ENCODE measurements at places on chromosomes 2 and 18.

DNA sequence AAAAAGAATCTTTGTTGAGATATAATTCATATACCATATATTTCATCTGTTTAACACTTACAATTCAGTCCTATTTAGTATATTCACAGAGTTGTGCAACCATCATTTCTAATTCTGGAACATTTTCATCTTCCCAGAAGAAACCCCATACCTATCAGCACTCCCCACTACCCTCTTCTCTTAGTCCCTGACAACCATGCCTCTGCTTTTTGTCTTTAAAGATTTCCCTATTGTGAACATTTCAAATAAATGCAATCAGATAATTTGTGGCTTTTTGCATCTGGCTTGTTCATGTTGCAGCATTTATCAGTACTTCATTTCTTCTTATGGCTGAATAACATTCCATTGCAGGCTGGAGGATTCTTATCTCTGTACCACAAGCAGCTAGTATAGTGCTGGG lies 305.9 kb upstream of the MEX3C start:
- DNase-seq = no peak

GRCh38 chr2:172496160-172496608 lies 59.7 kb upstream of the PDK1 start:
- DNase-seq = peak; percentile 11

- DNase-seq = no peak
Observed at GRCh38 chr2:207465894-207466293, 63.9 kb upstream of the CREB1 start.

- no peak for DNase-seq
Observed at GRCh38 chr18:58241026-58241679, 197.1 kb downstream of the NEDD4L start.

GRCh38 chr2:128562471-128563347 lies 244.0 kb upstream of the HS6ST1 start:
- no peak for DNase-seq

- DNase-seq = no peak
Observed at GRCh38 chr18:80109676-80110078, 615 bp downstream of the ADNP2 start.

GRCh38 chr2:24121469-24121868 lies 1.7 kb downstream of the PFN4 start:
- DNase-seq = no peak

- no peak for DNase-seq
Observed at GRCh38 chr18:74563999-74564398, 29.7 kb downstream of the CNDP1 start.

GRCh38 chr18:35620765-35621164 lies 39.2 kb downstream of the GALNT1 start:
- no peak for DNase-seq

DNA sequence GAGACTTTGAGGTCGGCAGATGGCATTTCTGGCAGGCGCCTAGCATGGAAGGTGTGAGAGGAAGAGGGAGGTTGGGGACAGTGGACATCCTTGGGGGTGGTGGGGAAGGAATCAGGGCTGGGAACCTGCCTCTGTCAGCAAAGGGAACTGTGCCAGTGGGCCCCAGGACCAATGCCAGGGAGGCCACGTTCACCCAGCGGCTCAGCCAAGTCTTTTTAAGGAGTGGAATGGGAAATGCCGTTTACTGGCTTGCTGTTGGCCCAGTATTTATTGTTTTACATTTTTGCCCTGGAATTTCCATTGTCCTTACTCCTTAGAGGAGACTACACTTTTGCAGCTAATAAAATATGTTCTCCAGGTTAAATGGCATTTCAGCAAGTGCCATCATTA lies 135.2 kb downstream of the MCFD2 start:
- DNase-seq = no peak

DNA sequence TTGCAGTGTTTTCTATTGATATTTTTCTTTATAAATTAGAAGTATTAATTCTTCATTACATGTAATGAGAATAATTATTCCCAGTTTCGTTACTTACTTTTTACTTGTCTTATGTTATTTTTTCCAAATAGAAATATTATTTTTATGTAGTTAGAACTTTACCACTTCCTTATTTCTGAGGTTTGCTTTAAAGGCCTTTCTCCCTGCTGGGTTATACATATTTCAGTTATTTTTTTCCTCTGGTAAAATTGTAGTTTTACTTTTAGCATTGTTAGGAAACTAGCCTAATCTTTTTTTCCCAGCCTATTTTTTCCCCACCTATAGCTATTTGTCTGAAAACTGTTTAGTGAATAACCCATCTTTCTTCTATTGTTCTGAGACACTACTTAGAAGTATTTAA lies 17.1 kb downstream of the RNF144A start:
- DNase-seq = no peak

DNA sequence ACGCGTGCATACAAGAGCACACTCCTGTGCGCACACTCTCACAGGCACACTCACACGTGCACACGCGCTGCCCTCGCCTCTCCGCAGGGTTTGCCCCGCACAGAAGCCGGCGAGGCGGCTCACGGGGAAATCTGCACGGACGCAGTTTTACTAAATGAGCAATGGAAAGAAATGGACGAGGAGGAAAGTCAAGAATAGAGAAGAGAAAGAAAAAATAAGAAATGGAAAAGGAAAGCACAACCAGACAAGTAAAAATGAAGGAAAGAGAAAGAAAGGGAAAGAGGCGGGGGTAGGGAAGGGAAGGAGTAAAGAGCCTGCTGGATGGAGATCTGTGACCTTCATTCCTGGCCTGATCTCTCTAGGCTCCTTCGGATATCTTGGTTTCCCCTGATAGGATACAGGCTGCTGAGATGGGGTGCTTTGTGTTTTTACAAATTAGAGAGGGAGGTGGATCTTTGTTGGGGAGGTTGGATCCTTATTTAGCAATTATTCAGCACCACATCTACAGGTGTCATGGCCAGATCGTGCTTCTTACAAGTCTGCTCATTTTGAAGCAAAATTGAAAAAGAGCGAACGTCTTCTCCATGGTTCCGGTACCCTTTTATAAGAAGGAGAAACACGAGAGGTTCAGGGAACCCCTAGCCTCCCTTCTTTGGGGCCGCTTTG lies 693 bp upstream of the LRP2 start:
- DNase-seq = no peak

- no peak for DNase-seq
Observed at GRCh38 chr2:25460261-25460905, 118.7 kb upstream of the DNMT3A start.

GRCh38 chr18:48079885-48080284 lies 149.4 kb upstream of the SMAD2 start:
- DNase-seq = no peak

GRCh38 chr18:46917803-46918600 lies 600 bp downstream of the KATNAL2 start:
- DNase-seq = peak; percentile 9

GRCh38 chr2:199307461-199307860 lies 150.3 kb downstream of the SATB2 start:
- no peak for DNase-seq

- DNase-seq = no peak
Observed at GRCh38 chr2:120772261-120772660, 36.6 kb downstream of the GLI2 start.

- DNase-seq = no peak
Observed at GRCh38 chr2:74762789-74763188, 71.1 kb upstream of the HK2 start.

GRCh38 chr18:48728204-48728833 lies 189.5 kb downstream of the CTIF start:
- DNase-seq = no peak

- DNase-seq = no peak
Observed at GRCh38 chr2:224264259-224264658, 137.6 kb downstream of the FAM124B start.

- no peak for DNase-seq
Observed at GRCh38 chr2:212990697-212991096, 160.7 kb downstream of the IKZF2 start.

GRCh38 chr2:31170071-31170698 lies 31.9 kb upstream of the GALNT14 start:
- peak; percentile 49 for DNase-seq

- no peak for DNase-seq
Observed at GRCh38 chr2:42929546-42930024, 137.2 kb upstream of the HAAO start.

DNA sequence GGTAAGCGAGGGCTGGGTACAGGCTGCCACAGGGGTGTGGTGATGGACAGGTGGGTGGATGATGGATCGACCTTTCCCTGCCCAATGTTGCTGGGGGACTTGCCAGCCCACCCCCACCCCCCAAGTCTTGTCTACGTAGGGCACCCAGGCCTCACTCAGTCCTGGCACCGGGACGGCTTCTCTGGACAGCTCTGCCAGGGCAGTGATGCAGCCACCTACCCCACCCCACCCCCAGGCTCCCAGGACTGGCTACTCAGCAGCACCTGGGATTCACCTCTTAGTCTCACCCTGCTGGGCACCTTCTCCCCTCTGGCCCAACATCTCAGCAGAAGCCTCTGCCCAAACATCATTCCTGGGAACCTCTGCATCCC lies 55.7 kb downstream of the ANKMY1 start:
- DNase-seq = no peak

DNA sequence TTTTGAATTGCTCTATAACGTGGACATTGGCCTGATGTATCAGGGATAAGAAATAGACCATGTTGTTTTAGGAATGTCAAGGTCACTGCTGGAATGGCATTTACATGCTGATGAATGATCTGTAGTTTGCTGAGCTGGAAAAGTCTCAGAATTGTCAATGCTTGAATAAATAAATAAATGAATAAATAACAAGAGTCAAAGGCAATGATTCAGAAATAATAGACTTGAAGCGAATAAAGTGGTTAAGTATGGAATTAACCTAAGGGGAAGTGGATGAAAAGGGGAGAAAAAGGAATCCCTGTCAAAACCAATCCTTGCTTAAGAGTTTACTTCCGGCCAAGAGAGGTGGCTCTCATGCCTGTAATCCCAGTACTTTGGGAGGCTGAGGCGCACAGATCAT lies 1620.0 kb downstream of the SUCLG1 start:
- no peak for DNase-seq

DNA sequence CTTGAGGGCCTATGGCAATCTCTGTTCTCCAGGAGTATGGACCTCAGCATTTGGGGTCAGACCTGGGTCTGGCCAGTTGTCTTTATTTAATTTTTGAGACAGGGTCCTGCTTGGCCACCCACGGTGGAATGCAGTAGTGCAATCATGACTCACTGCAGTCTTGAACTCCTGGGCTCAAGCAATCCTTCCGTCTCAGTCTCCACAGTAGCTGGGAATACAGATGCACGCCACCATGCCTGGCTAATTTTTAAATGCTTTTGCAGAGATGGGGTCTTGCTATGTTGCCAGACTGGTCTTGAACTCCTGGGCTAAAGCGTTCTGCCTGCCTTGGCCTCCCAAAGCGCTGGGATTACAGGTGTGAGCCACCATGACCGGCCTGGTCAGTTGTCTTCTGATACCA lies 46.4 kb upstream of the INHBB start:
- DNase-seq = no peak

GRCh38 chr18:58562999-58563667 lies 65.8 kb downstream of the ALPK2 start:
- DNase-seq = no peak

DNA sequence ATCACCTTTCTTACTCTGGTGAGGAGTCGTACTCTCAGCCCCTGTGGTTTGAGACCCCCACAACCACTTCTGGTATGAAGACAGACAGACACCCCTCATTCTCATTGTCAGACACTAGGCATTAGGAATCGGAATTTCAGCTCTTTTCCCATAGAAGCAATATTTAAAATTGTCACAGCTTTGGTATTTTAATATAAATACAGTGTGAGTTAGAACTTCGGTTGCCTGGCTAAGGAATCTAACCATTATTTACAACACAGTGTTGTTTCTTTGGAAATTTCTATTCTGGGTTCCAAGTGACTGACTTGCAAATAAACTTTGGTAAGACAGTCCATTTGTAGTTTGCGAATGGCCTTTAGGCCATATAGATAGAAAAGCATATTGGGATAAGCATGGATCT lies 318.1 kb downstream of the PARD3B start:
- no peak for DNase-seq

DNA sequence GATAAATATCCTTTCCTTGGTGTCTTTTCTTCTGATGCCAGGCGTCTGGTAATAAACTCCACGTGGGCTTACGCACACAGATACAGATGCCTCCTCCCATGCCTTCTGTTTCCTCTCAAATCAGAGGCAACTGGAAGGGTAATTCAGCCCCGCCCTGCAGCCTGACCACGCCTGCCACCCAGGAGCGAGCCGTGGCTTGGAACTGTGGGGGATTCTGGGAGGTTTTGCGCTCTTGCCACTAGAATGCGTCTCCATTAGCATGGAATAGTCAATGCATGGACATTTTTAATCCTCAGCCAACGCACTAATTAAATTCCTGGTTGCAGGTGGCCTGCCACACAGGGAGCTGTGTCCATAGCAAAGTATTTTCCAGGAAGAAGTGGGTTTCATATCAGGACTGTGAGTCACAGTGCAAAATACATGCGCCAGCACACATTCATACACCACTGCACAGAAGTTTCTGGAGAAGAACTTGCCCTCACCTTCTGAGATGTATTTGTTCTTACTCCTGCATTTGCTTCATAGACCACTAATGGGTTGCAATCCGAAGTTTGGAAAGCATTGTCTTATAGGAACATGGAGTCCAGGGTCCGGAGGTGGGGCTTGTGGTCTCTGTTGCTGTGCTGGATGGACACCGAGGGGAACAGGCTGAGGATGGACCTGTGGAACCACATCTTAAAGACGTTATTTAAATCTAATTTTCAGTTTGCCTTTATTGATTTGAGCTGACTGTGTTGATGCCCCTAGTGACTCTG lies 151.4 kb downstream of the LDLRAD4 start:
- DNase-seq = no peak

DNA sequence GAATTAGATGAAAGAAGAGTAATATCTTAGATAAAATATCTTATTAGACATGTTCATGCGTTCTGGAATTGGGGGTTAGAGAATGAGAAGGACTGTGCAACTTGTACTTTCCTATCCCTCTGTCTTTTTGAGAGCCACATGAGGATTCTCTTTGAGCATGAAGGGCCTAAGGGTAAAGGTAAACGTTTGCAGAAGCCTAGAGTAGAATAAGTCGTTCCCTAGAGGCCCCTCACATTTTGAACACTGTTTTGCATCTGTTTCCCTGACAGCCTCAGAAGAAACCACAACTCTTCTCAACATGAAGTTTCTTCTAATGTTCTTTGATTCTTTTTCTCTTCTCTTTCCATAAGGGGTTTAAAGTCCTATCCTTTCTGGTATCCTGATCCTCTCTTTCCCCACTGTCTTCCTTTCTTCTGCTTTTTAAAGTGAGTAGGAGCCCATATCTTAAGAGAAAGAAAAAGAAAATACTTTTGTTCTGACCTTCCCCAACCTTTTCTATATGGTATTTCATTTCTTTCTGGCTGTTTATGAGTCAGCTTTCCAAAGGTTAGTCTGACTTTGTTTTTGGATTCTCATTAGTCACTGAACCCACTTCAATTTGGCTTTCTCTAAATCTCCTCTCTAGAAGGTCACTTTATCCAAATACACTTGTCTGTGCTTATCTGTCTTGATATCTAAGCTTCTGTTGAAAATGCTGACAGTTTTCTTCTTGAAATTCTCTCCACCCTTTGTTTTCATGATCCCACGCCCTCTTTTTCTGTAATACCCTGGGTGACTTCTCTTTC lies 34.8 kb downstream of the PPP1R1C start:
- DNase-seq = no peak

DNA sequence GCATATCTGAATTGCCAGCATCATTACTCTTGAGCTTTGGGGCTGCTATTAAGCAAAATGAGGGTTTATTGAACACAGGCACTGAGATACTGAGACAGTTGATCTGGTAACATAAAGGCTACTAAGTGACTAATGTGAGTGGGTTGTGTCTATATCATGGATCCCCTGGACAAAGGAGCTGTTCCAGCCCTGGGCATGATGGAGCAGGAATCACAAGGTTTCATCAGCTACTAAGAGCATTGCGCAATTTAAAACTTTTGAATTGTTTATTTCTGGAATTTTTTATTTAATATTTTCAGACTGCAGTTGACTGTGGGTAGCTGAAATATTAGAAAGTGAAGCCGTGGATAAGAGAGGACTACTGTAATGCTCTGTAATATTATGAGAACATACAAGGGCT lies 73.5 kb downstream of the MGAT5 start:
- no peak for DNase-seq

All from activated naive CD4-positive, alpha-beta T cell treated with Interleukin-2 at 50 U/mL for 16 hours (primary cell).